GM12878 (cell line): ENCODE measurements at places on chromosomes 2 and 18. TPM values are rescaled to one million over a fixed set of nuclear protein-coding genes. Genes with fewer than 3 reads are reported as not detected.
A peak's percentile ranks its signal among the peaks of the same experiment; 100 is the strongest.

- DNase-seq, result no peak
- H3K4me3 ChIP-seq, result no peak overlapping the region
- H3K4me1 ChIP-seq, result no peaks in the 10 kb centered on the region
- no peak overlapping the region for H3K27ac ChIP-seq
- no peaks in the 10 kb centered on the region for H3K27me3 ChIP-seq
Measured at GRCh38 chr2:234730066-234730640, 221.7 kb upstream of the SH3BP4 start.

DNA sequence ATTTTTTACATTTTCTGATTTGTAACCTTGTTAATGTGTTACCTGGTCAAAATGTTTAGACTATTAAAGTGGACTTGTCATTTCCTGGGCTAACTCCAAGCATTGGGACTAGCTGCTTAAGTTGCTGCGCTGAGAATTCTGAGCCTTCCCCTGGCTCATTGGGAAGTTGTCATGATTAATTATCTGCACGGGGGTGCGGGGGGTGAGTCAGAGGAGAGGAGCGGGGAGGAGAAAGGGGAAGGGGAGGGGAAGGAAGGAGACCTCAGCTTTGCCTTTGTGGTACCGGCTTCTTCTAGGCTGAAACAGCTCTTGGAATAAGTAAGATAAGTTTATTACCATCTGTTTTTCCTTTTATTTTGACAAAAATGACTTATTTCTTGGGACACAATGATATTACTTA is 52.9 kb upstream of the APCDD1 start:
- no peaks in the 10 kb centered on the region for H3K36me3 ChIP-seq
- H3K27me3 ChIP-seq, result no peaks in the 10 kb centered on the region; the same call in 1 of the 2 replicates
- no peaks in the 10 kb centered on the region for H3K4me1 ChIP-seq
- H3K4me3 ChIP-seq, result no peak overlapping the region

DNA sequence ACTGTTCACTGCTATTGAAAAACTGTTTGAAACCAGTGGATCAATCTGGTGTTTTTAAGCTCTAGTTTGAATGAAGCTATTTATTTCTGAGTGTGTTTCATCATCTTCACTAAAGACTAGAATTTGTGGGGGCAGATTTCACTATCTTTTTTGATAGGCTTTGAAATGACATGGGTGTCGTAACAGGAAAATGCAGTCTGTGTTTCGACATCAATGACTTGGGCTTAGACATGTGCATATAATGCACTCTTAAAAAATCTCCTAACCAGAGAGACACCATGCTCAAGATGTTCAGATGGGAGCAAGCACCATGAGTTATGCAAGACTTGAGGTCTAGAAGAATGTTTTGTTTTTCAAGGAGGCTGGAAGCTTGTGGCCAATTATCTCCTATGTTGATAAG is 221.6 kb downstream of the GPD2 start:
- no peaks in the 10 kb centered on the region for H3K36me3 ChIP-seq
- H3K4me1 ChIP-seq, result no peaks in the 10 kb centered on the region
- no peak for DNase-seq
- no peaks in the 10 kb centered on the region for H3K27me3 ChIP-seq
- H3K4me3 ChIP-seq, result no peak overlapping the region

- no peak overlapping the region for H3K4me3 ChIP-seq
- H3K36me3 ChIP-seq, result no peaks in the 10 kb centered on the region
- H3K4me1 ChIP-seq, result no peaks in the 10 kb centered on the region
- no peak for DNase-seq
- no peaks in the 10 kb centered on the region; the same call in 1 of the 2 replicates for H3K27me3 ChIP-seq
- H3K27ac ChIP-seq, result no peak overlapping the region
Measured at GRCh38 chr18:64165906-64166305, 17.0 kb upstream of the LINC00305 start.

GRCh38 chr2:19439081-19439480 is 80.7 kb upstream of the OSR1 start:
- DNase-seq, result no peak
- no peak overlapping the region for H3K4me3 ChIP-seq
- H3K27me3 ChIP-seq, result no peaks in the 10 kb centered on the region
- H3K4me1 ChIP-seq, result no peaks in the 10 kb centered on the region
- no peaks in the 10 kb centered on the region for H3K36me3 ChIP-seq
- no peak overlapping the region for H3K27ac ChIP-seq

Gene CD207
- not detected in 2 replicates for total RNA-seq

Gene STPG4
- total RNA-seq, result not detected in 2 replicates

- no peak overlapping the region for H3K4me3 ChIP-seq
- H3K4me1 ChIP-seq, result no peaks in the 10 kb centered on the region
- no peaks in the 10 kb centered on the region for H3K36me3 ChIP-seq
- H3K27ac ChIP-seq, result no peak overlapping the region
Measured at GRCh38 chr2:226600184-226600583, 199.4 kb downstream of the IRS1 start.

- no peak overlapping the region for H3K4me3 ChIP-seq
- no peaks in the 10 kb centered on the region for H3K36me3 ChIP-seq
- no peak for DNase-seq
Measured at GRCh38 chr18:79857082-79857671, 59.4 kb downstream of the KCNG2 start.

DNA sequence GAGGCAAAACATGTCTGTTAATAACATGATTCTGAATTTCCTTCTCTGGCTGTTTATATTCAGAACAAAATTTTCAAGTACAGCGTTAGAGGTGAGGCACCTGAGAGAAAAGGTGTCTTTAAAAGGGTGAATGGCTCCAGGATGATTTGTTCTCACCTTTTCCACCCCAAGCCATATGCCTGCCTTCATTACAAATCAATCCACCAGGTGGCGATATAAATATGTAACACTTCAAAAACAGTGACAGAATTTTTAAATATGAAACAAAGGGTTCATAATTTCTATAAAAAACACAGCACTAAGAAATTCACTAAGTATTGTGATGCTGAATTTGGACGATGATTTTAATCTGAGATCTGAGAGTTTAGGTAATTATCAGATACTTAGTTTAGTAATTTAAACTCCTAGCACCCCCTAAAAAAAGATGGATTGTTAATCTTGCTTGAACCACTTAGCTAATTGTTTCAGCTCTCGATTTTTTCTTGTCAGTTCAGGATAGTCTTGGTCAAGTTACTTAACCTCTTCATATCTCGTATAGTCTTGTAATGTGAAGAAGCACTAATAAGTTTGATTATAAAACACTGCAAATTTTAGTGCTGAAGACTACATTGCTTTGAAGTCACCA is 528.8 kb downstream of the CPS1 start:
- H3K4me3 ChIP-seq, result no peak overlapping the region
- no peaks in the 10 kb centered on the region for H3K36me3 ChIP-seq
- H3K4me1 ChIP-seq, result no peaks in the 10 kb centered on the region
- no peak for DNase-seq
- H3K27me3 ChIP-seq, result no peaks in the 10 kb centered on the region

Gene GLB1L
- 2.8 and 4.5 TPM in 2 replicates for total RNA-seq

- H3K4me1 ChIP-seq, result no peaks in the 10 kb centered on the region
- no peaks in the 10 kb centered on the region for H3K27me3 ChIP-seq
- H3K36me3 ChIP-seq, result no peaks in the 10 kb centered on the region
- no peak for DNase-seq
Measured at GRCh38 chr2:224220586-224221255, 181.2 kb downstream of the FAM124B start.

DNA sequence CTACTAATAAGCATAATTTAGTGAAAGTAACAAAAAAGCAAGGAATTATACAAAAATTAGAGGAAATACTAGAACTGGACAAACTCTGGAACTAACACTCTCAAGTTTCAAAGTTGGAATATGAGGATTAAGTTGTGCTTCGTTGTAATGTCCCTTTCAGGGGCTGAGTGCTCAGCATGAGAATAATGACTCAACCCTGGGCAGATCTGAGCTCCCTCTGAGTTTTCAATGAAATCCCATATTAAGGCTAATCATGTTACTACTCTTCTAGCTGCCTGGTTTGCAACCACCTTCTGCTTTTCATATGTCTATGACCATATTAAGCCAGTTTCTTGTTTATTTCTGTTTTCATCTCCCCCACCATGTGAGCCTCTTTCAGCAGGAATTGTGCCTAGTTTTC is 274.9 kb upstream of the LRRTM4 start:
- no peaks in the 10 kb centered on the region for H3K27me3 ChIP-seq
- H3K36me3 ChIP-seq, result no peaks in the 10 kb centered on the region
- H3K4me3 ChIP-seq, result no peak overlapping the region
- H3K27ac ChIP-seq, result no peak overlapping the region
- no peaks in the 10 kb centered on the region for H3K4me1 ChIP-seq
- DNase-seq, result no peak

DNA sequence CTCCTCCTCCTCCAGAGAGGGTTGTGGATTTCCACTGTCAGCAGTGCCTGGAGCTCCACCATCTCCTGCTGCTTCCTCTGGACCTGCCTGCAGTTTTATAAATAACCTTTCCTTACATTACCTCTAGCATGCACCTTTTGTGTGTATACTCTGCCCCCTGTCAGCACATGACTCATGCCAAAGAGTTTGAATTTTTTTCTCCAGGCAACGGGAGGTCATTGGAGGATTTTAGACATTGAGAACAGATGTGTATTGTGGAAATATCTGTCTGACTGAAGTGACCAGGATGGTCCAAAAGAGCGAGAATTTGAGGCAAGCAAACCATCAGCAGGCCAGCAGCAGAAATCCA is 31.7 kb downstream of the IL37 start:
- H3K27ac ChIP-seq, result no peak overlapping the region
- no peaks in the 10 kb centered on the region for H3K4me1 ChIP-seq
- DNase-seq, result no peak
- no peaks in the 10 kb centered on the region for H3K36me3 ChIP-seq

GRCh38 chr18:65876310-65876709 is 125.5 kb downstream of the CDH7 start:
- DNase-seq, result no peak
- no peaks in the 10 kb centered on the region; the same call in 1 of the 2 replicates for H3K27me3 ChIP-seq
- H3K4me3 ChIP-seq, result no peak overlapping the region
- H3K36me3 ChIP-seq, result no peaks in the 10 kb centered on the region
- H3K4me1 ChIP-seq, result no peaks in the 10 kb centered on the region
- H3K27ac ChIP-seq, result no peak overlapping the region

DNA sequence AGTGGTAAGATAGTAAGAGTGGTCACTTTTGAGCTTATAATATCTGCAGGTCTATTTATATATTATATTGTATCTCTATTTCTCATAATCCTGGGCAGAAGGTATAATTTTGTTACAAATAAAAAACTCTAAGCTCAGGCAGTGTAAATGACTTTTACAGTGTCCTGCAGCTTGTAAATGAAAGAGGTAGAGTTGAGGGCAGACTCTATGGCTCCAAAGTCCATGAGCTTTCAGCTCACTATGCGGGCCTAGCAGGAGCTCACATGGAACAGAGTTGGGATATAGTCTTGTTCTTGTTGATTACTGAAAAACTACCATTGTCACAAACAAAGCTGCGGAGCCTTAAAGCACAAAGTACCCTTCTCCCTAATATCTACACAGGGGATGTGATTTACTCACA is 361.4 kb downstream of the LNPK start:
- DNase-seq, result no peak
- no peak overlapping the region for H3K27ac ChIP-seq
- H3K4me1 ChIP-seq, result no peaks in the 10 kb centered on the region
- no peak overlapping the region for H3K4me3 ChIP-seq
- no peaks in the 10 kb centered on the region for H3K27me3 ChIP-seq

Gene RGPD5
- total RNA-seq, result 9.6 and 14.1 TPM in 2 replicates

GRCh38 chr2:30933496-30933895 is 126.2 kb upstream of the CAPN13 start:
- no peak overlapping the region for H3K27ac ChIP-seq
- H3K4me1 ChIP-seq, result no peaks in the 10 kb centered on the region; the same call in 1 of the 2 replicates
- peaks cover 2% of the 10 kb centered on the region; the same call in 1 of the 2 replicates for H3K36me3 ChIP-seq
- H3K27me3 ChIP-seq, result no peaks in the 10 kb centered on the region

DNA sequence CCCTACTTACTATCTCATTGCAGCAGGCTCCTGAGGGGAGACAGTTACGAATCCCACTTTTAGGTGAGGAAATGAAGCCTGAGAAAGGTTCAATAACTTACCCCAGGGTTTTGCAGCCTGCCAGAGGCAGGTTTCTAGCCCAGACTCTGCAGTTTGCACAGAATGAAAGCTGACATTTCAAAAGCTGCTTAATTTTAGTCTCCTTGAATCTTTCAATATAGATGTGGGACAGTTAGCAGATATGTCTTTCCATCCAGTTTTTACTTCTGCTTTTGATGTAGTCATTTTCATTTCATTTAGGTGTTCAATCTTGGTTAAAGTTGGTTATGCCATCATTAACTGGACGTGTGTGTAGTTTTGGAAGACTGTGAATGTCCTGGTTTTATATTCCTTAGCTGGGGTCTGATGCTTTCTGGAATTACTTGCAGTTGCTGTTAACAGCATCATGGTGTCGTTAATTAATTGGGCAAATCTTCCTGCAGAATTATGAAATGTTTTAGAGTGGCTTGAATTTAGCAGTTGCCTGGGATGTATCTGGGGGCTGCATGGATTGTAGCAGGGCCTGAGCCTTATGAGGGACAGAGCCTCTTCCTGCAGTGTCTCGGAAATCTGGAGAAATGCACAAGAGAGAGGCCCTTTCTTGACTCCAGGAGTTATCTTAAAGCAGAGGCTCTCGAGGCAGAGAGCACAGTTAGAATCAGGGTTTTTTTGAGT is 100.8 kb downstream of the ZNF532 start:
- DNase-seq, result no peak
- peak overlapping the region; percentile 68; the same call in 1 of the 2 replicates for H3K4me3 ChIP-seq
- H3K36me3 ChIP-seq, result no peaks in the 10 kb centered on the region
- peaks cover 34% of the 10 kb centered on the region for H3K4me1 ChIP-seq
- peak overlapping the region; percentile 86 for H3K27ac ChIP-seq
- no peaks in the 10 kb centered on the region for H3K27me3 ChIP-seq

Gene HOXD1
- not detected in 2 replicates for total RNA-seq

GRCh38 chr2:45771261-45771660 is 119.8 kb downstream of the PRKCE start:
- H3K27ac ChIP-seq, result no peak overlapping the region
- no peaks in the 10 kb centered on the region for H3K36me3 ChIP-seq
- no peak for DNase-seq
- no peak overlapping the region for H3K4me3 ChIP-seq
- H3K27me3 ChIP-seq, result no peaks in the 10 kb centered on the region

DNA sequence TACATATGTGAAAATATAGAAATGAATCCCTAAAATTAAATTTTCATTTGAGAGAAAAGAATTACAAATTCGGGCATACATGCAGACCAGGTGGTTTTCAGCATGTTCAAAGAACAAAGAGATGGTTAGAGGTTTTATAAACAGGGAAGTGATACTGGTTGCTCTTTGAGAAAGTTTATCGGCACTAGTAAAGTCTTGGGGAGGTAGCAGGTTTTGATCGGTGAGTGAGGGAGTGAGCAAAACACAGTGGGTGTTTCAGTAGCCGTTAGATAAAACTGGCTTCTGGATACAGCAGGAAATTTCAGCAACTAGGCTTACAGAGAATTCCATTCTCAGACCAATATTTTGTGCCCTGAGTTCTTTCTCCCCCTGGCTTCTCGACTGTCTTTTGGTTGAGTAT is 51.1 kb downstream of the DSC3 start:
- H3K36me3 ChIP-seq, result no peaks in the 10 kb centered on the region
- no peaks in the 10 kb centered on the region; the same call in 1 of the 2 replicates for H3K27me3 ChIP-seq

Gene TEKT4
- total RNA-seq, result 0.13 TPM in 1 of 2 replicates, not detected in the other

GRCh38 chr18:9627642-9628041 is 13.3 kb upstream of the PPP4R1 start:
- no peak overlapping the region for H3K4me3 ChIP-seq
- H3K27ac ChIP-seq, result no peak overlapping the region
- no peaks in the 10 kb centered on the region for H3K36me3 ChIP-seq
- DNase-seq, result no peak

GRCh38 chr2:150495993-150496627 is 8.6 kb upstream of the RND3 start:
- DNase-seq, result no peak
- H3K27me3 ChIP-seq, result no peaks in the 10 kb centered on the region
- H3K4me1 ChIP-seq, result no peaks in the 10 kb centered on the region
- no peak overlapping the region for H3K27ac ChIP-seq
- no peaks in the 10 kb centered on the region for H3K36me3 ChIP-seq
- no peak overlapping the region for H3K4me3 ChIP-seq
